ENCODE measurements at places on chromosomes 2 and 18.
A peak's percentile ranks its signal among the peaks of the same experiment; 100 is the strongest.

DNA sequence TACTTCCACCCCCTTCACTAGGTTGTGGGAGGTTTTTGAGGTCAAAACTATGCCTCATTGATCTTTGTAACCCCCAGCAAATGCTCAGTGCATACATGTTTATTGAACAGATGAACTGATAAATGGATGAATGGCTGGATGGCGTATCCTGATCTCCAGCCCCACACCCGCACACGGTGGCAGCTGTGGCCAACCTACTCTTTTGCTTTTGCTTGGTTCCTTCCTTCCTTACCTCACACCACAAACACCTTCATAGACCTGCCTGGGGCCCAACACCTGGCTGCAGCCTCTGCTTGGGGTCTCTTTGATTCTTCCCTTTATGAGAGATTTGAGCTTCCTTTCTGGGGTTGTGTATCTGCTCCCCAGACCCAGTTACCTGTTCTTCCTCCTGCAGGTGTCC lies 25.9 kb downstream of the SPP2 start:
- no peak for DNase-seq

DNA sequence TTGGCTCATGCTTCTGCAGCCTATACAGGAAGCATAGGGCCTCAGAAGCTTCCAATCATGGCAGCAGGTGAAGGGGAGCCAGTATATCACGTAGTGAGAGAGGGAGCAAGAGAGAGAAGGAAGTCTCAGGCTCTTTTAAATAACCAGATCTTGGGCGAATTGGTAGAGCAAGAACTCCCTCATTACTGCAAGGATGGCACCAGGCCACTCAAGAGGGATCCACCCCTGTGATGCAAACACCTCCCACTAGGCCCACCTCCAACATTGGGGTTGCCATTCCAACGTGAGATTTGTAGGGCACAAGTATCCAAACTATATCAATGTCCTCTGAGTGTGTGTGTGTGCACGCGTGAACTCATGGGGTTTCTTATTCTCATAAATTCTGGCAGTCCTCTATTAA lies 37.6 kb upstream of the RMP24 start:
- no peak for DNase-seq

DNA sequence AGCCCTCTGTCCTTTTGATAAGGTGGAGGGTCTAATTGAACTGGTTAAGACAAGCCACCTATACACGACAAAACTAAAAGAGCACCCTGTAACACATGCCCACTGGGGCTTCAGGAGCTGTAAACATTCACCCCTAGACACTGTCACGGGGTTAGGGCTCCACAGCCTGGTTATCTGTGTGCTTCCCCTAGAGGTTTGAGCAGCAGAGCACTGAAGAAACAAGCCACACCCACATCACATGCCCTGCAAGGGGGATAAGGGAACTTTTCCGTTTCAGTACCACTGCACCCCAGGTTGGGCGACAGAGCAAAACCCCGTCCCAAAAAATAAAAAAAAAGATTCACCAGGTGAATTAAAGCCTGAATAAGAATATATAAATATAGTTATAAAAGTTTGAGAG lies 913.7 kb upstream of the ACVR2A start:
- no peak for DNase-seq

DNA sequence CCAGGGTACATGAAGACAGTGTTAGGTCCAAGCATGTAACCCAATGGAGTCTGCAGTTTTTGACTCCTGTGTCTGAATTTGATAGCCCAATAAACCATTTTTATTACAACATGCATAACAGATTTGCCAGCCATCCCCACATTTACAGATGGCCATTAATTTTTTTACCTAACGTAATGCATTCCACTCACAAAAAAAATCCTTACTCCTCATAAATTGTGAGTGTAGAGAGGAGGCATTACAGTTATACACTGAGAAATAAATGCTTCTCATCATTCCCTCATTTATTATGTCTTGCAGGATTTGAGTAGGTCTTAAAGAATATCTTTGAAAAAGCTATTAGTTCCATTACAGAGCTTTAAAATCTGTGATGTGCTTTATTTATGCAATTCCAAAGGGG lies 193.8 kb downstream of the CMPK2 start:
- DNase-seq, result no peak

DNA sequence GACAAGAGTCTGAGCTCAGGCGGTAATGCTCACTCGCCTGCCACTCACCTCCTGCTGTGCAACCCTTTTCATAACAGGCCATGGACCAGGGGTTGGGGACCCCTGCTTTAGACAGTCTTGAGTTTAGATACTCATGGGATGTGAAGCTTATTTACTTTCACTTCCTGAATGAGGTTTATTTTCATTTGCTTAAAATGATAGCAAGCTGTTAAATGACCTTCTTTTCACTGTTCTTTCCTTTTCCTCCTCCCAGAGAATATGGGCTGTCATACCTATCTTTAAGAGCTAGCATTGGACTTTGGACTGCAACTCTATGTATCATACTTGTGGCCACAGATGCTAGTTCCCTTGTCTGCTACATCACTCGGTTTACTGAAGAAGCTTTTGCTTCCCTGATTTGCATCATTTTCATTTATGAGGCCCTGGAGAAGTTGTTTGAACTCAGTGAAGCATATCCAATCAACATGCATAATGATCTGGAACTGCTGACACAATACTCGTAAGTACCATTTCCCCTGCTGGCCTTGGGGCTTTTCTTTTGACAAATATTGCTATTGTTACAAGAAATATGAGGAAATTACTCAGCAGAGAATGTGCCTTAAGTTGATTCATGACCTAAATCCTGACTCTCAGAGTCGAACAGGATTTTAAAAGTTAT lies 168.5 kb downstream of the DPP4 start:
- no peak for DNase-seq

DNA sequence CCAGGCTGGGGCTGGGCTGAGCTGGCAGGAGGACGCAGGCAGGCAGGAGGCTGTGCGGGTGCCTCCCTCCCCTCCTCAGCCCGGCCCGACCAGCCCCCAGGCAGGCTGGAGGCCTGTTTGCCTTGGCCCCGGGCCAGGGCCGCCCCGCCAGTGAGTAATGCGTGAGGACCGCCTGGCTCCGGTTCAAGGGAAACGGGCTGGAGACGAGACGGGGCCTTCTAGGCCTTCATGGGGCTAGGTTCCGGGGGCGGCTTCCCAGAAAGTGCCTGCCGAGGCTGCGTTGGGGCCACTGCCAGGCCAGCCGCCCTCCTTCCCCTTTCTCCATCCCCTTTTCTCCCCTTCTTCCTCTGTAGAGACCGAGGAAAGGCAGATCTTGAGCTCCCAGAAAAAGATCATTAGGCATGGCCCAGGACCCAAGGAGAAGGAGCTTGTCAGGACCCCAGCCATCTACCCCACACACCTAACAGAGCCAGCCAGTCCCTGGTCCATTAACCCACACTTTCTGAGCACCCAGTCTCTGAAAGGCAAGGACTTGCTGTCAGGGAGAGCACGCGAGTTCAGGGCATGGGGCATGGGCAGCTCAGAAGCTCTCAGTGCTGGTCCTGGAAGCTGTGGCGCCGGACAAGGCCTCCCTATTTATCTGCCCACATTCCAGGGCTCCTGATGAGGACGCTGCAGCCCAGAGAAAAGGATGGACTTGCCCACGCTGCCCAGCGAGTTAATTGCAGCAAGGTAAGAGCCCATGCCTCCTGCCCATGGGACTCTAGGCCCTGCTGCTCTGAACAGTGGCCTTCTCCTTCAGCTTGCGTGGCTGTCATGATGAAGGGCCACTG lies 48.5 kb downstream of the SMAD7 start:
- no peak for DNase-seq

- DNase-seq, result no peak
Observed at GRCh38 chr18:40258311-40258710, 1696.7 kb upstream of the PIK3C3 start.

GRCh38 chr2:201831469-201831868 lies 25.1 kb downstream of the CDK15 start:
- no peak for DNase-seq

GRCh38 chr2:100359576-100359975 lies 37.3 kb upstream of the LONRF2 start:
- DNase-seq, result no peak

- DNase-seq, result no peak
Observed at GRCh38 chr2:222295368-222296062, 3.3 kb downstream of the PAX3 start.

DNA sequence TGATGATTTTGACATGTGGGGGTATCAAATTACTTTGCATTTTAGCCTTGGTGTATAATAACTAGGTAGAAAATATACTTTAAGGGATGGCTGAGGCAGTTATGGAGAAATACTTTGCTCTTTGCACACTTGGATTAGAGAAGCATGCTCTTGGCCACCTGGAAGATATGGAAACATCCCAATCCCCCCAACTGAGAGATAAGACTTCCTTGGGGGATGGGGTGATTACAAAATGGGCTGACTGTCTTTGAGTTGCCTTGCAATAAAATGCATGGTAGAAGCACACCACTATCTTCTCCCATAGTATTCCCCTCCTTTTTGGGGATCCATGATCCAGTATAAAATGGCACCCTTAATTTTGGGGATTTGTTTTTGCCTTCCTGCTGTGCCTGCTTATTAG lies 15.1 kb upstream of the FAM98A start:
- DNase-seq, result no peak

GRCh38 chr2:11652553-11652952 lies 17.4 kb downstream of the NTSR2 start:
- no peak for DNase-seq

DNA sequence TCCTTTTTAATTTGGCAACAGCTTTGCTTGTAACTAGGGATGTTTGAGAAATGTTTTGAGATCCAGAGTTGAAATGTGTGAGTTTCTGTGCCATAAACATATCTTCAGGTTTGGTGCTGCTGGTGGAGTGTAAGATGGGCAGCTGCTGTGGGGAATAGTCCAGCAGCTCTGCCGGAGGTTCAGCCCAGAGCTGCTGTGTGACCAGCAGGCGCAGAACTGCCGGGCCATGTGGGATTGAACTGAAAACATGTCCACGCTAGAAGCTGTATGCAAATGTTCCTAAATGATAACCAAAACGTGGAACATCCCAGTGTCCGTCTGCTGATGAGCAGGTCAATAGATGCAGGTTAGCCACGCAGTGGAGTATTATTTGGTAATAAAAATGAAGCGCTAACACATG lies 99.6 kb downstream of the DGKD start:
- no peak for DNase-seq

GRCh38 chr2:51103205-51103604 lies 71.3 kb upstream of the NRXN1 start:
- DNase-seq, result peak; percentile 49

GRCh38 chr2:177553176-177553884 lies 160.8 kb downstream of the AGPS start:
- DNase-seq, result no peak

GRCh38 chr2:23636426-23636825 lies 251.4 kb downstream of the KLHL29 start:
- no peak for DNase-seq

- no peak for DNase-seq
Observed at GRCh38 chr18:59787998-59788790, 91.0 kb upstream of the CCBE1 start.

- no peak for DNase-seq
Observed at GRCh38 chr18:53911200-53911599, 313.3 kb downstream of the MBD2 start.

DNA sequence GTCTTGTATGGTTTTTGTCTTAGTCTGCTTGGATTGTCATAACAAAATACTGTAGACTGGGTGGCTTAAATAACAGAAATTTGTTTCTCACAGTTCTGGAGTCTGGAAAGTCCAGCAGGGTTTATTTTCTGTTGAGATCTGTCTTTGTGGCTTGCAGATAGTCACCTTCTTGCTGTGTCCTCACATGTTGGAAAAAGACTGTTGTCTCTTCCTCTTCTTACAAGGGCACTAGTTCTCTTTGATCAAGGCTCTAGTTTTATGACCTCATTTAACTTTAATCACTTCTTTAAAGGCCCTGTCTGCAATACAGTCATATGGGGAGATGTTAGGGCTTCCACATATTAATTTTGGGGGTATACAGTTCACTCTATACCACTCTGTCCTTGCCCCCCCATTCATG lies 56.5 kb downstream of the NBEAL1 start:
- DNase-seq, result no peak

GRCh38 chr18:12990123-12990475 lies 1.1 kb upstream of the CEP192 start:
- DNase-seq, result no peak

DNA sequence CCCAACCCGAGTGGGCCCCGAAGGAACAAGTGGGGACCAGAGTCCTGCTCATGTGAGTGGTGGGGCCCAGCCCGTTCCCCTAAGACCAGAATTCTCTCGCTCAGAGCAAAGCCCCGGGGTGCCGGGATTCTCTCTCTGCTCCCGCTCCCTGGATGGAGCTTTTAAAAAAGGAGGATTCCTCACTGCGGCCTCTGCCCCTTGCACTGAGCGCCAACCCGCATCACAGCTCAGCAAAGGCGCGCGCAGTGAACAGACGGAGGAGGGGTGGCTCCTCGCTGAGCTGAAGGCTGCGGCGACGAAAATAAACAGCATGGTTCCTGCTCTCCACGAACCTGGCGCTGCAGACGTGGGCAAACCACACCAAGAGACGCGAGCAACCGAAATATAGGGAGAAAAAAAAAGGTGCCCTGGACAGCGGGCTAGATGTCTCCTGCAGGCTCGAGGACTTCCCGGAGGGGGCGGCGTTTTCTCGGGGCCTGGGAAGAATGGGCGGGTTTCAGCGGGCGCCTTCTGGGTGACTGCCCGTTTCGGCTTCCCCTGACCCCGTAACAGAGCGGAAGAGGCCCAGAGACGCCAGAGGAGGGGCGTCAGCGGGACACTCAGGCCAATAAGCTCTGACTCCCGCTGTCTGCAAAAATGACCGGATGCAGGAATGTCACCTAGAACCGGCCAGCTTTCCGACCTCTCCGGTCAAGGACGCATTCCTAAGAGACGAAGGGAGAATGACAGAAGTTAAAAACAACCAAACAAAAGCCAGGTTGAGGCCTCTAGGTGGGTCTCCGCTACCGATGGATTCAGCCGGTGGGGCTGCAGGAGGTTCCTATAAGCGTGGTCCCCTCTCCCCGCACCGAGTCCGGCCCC lies 819 bp upstream of the KLF11 start:
- DNase-seq, result no peak

DNA sequence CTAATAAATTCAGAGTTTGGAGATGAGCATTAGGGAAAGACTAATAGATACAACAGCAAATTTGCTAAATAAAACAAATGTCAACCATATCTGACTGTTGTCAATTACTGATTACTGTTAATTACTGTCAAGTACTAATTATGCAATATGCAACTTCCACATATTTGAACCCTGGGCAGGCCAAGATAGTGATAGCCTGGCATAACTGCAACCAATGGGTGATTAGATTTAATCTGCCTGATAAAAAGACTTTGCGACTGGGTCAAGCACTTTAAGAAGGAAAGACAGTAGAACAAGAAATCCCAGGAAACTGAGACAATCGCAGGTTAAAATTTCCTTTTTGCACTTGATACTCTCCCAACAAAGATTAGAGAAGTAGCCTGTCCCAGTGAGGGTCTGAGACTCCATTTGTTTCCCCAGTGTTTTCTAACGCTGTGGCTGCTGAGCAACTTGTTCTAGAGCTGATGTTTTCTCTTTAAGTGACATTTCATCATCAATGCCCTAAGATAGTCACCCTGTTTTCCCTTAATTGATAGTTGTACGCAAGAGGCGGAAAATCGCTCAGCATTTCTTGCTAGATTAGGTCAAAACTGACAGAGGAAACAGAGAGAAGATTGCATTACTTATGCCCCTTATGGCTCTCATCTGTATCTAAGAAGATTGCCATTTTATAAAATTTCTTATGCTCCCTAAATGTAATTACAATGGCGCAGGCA lies 17.8 kb downstream of the ARHGAP15 start:
- DNase-seq, result no peak

- no peak for DNase-seq
Observed at GRCh38 chr2:64267699-64268098, 123.5 kb upstream of the PELI1 start.

GRCh38 chr2:2826209-2826551 lies 495.1 kb upstream of the MYT1L start:
- no peak for DNase-seq

- no peak for DNase-seq
Observed at GRCh38 chr2:39109537-39109936, 11.3 kb downstream of the SOS1 start.
